ENCODE measurements at places on chromosomes 13 and 19. TPM values are rescaled to one million over a fixed set of nuclear protein-coding genes. Genes with fewer than 3 reads are reported as not detected.

The TUBA3C gene
- total RNA-seq, result not detected

The GZMM gene
- not detected for total RNA-seq

The CCDC169 gene
- total RNA-seq, result 6.5 TPM

The PLPPR2 gene
- total RNA-seq, result 3.4 TPM

The COL4A2 gene
- 1,871 TPM for total RNA-seq

The CYP4F11 gene
- 0.24 TPM for total RNA-seq

The FREM2 gene
- 4.8 TPM for total RNA-seq

The C13orf46 gene
- total RNA-seq, result 0.48 TPM

The HIPK4 gene
- 0.72 TPM for total RNA-seq

The CILP2 gene
- total RNA-seq, result 20.5 TPM

The TPTE2 gene
- total RNA-seq, result not detected

The NDUFB7 gene
- total RNA-seq, result 227 TPM

The FGF21 gene
- total RNA-seq, result not detected

The PSG2 gene
- total RNA-seq, result 22.9 TPM

The SLITRK6 gene
- total RNA-seq, result 11.3 TPM

The LINGO3 gene
- total RNA-seq, result not detected

The MED26 gene
- total RNA-seq, result 3.9 TPM

The NAT14 gene
- total RNA-seq, result 18.8 TPM

The OR7G1 gene
- not detected for total RNA-seq

The FRY gene
- total RNA-seq, result 29.6 TPM

The FLT1 gene
- total RNA-seq, result 132 TPM

The CGB1 gene
- total RNA-seq, result not detected

The OR7D2 gene
- total RNA-seq, result 0.48 TPM

The TMEM59L gene
- total RNA-seq, result 6.3 TPM

The GAPDHS gene
- total RNA-seq, result not detected

The ZNF91 gene
- 51.8 TPM for total RNA-seq

The FUT6 gene
- 1.7 TPM for total RNA-seq

The CYP4F8 gene
- 5.3 TPM for total RNA-seq
